Stimulated activated CD4-positive, alpha-beta T cell treated with anti-CD3 and anti-CD28 coated beads, Interleukin-1b, Interleukin-23, amount 100 ng/mL, for 24 hours (primary cell): ENCODE measurements at places on chromosomes 3 and 15.

DNA sequence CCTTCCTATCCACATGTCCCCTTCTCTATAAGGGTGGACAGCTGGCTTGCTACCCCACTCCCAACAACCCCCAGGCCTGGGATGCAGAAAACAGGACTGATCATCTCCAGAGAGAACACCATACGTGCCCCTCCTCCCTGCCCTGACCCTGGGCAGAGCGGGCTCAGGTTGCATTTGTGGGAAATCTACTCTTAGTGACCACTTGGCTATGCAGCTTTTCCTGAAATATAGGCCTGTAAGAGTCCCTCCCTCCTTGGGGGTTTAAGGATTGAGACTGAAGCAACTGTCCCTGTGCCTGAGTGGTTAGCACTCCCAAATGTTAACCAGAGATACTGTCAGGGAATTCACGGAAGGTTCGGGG is 11.7 kb downstream of the SH2D7 start:
- DNase-seq: no peak

GRCh38 chr3:197432384-197433127 is 123.2 kb downstream of the BDH1 start:
- no peak for DNase-seq

DNA sequence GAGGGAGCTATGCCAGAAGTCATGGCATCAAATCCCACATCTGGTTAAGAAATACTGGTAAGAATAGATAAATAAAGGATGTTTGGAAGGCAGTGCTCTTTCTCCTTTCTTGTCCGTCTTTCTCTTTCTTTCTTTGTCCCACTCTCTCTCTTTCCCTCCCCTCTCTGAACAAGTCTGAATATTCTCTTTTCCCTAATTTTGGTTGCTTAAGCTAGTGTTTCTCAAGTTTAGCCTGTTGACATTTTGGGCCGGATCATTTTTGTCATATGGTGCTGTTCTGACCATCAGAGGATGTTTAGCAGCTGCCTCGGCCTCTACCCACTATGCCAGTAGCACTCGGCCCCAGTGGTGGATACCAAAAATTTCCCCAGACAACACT is 405.3 kb upstream of the C2CD4B start:
- no peak for DNase-seq

DNA sequence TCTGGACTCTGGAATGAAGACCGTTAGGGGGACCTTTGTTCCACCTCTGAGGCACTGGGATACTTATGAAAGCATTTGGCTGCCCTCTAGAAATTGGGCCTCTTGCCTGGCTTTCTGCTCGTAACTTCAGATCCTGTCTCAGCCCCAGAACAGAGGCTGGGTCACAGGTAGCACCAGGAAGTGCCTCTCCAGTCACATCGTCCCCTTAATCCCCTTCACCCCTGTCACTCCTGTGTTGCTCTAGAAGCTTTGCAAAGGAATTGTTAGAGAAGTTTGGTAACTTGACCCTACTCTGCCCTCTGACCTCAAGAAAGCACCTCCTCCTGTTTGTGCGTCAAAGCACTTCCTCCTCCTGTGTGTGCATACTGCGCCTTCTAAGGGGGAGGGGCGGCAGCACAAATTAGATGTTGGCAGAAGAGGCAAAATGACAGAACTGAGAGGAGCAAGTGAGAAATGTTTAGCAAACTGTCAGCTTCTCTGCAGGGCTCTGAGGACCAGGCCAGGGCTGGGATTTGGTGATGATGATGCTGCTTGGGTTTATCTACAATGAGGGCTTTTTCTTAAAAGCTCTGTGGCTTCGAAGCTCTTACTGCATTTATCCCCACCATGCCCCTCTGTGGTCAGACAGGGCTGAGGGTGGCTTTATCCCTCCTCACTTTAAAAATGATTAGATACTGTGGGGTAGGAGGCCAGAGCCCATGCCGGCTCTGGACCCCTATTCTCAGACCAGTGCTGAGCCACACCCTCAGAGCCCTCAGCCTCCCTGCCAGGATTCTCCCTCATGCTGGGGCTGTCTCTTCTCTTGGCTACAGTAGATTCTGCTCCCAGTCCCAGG is 76.2 kb downstream of the LARS2 start:
- DNase-seq: no peak
